ENCODE measurements at places on chromosomes 6 and 20.

- H3K36me3 ChIP-seq, result no peaks in the 10 kb centered on the region
- DNase-seq, result no peak
- no peak overlapping the region for H3K27ac ChIP-seq
- peaks cover 15% of the 10 kb centered on the region for H3K27me3 ChIP-seq
- no peak overlapping the region for H3K4me3 ChIP-seq
- no peaks in the 10 kb centered on the region for H3K4me1 ChIP-seq
These were observed 56.3 kb upstream of the TULP1 start for GRCh38 chr6:35569011-35569461.

DNA sequence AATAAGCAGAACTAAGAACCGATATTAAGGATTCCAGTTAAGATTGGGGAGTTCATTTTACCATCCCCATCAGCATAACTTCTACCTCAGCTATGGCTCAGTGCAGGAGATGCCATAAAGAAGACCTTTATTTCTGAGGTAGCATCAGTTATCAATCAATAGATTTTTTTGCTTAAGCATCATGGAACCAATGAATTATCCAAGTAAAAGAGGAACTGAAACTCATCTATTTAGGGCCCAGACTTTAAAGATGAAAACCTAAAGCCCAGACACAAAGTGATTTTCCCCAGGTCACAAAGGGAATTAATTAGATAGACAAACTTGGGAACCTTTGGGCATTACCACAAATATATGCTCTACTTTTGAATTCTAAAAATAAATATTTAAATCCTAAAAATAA lies 59.2 kb upstream of the TINAG start:
- DNase-seq, result no peak
- no peak overlapping the region for H3K4me3 ChIP-seq
- no peak overlapping the region for H3K27ac ChIP-seq
- no peaks in the 10 kb centered on the region for H3K36me3 ChIP-seq

- no peaks in the 10 kb centered on the region for H3K4me1 ChIP-seq
- no peak overlapping the region for H3K4me3 ChIP-seq
- no peak overlapping the region for H3K27ac ChIP-seq
- no peak for DNase-seq
- no peaks in the 10 kb centered on the region for H3K27me3 ChIP-seq
- H3K36me3 ChIP-seq, result no peaks in the 10 kb centered on the region
These were observed 92.8 kb downstream of the ESR1 start for GRCh38 chr6:151900256-151900655.

DNA sequence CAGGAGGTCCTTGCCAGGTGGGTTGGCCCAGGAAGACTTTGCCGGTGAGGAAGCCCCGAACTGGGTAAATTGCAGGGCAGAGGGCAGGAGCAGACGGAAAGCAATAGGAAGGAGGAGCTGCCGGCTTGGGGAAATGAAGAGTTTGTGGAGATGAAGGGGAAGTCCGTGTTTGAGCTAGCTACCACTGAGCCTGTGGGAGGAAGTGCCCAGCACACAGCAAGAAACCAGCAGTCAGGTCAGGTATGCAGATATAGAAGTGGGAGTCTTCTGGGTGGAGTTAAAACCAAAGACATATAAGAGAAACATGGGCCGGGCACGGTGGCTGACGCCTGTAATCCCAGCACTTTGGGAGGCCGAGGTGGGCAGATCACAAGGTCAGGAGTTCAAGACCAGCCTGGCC lies 34.7 kb downstream of the CD24 start:
- no peaks in the 10 kb centered on the region for H3K36me3 ChIP-seq
- no peak overlapping the region for H3K27ac ChIP-seq
- H3K4me1 ChIP-seq, result no peaks in the 10 kb centered on the region
- H3K27me3 ChIP-seq, result peaks cover 2% of the 10 kb centered on the region
- DNase-seq, result no peak

GRCh38 chr6:42971746-42972327 lies 7.1 kb downstream of the PEX6 start:
- H3K4me3 ChIP-seq, result no peak overlapping the region
- no peaks in the 10 kb centered on the region for H3K27me3 ChIP-seq
- H3K36me3 ChIP-seq, result no peaks in the 10 kb centered on the region
- peaks cover 6% of the 10 kb centered on the region for H3K4me1 ChIP-seq

- no peaks in the 10 kb centered on the region for H3K4me1 ChIP-seq
- no peak for DNase-seq
- H3K27me3 ChIP-seq, result peaks cover 11% of the 10 kb centered on the region
- H3K27ac ChIP-seq, result no peak overlapping the region
These were observed 136.2 kb downstream of the BMP7 start for GRCh38 chr20:57130160-57130772.

DNA sequence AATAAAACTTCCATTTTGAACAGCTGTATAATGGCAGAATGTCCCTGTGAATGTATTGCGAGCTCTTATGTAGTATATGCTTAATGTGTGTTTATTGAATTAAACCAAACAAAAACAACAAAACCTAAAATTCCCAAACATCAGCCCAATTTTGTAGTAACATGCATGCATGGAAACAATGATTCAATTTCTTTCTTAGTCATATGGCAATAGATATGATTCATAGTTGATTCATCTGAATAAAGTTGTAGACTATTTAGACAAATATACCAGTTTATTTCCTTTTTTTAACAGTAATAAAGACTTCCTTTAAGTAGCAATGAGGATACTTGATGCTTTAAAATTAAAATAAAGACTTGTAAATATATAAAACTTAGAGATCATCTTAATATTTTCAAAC lies 670.6 kb downstream of the CD109 start:
- H3K4me1 ChIP-seq, result peaks cover 3% of the 10 kb centered on the region
- H3K36me3 ChIP-seq, result no peaks in the 10 kb centered on the region
- H3K4me3 ChIP-seq, result no peak overlapping the region
- H3K27ac ChIP-seq, result no peak overlapping the region

GRCh38 chr20:53408691-53409446 lies 184.8 kb downstream of the ZNF217 start:
- no peak overlapping the region for H3K27ac ChIP-seq
- no peak for DNase-seq
- no peaks in the 10 kb centered on the region for H3K27me3 ChIP-seq

- peaks cover 94% of the 10 kb centered on the region for H3K36me3 ChIP-seq
- no peaks in the 10 kb centered on the region for H3K27me3 ChIP-seq
- H3K4me3 ChIP-seq, result no peak overlapping the region
- peaks cover 7% of the 10 kb centered on the region for H3K4me1 ChIP-seq
These were observed 15.6 kb downstream of the NSFL1C start for GRCh38 chr20:1450926-1451491.

GRCh38 chr6:42333612-42334011 lies 116.0 kb upstream of the MRPS10 start:
- DNase-seq, result no peak
- no peak overlapping the region for H3K27ac ChIP-seq
- H3K4me3 ChIP-seq, result no peak overlapping the region
- peaks cover 13% of the 10 kb centered on the region for H3K4me1 ChIP-seq
